ENCODE measurements at places on chromosomes 6 and 20.

DNA sequence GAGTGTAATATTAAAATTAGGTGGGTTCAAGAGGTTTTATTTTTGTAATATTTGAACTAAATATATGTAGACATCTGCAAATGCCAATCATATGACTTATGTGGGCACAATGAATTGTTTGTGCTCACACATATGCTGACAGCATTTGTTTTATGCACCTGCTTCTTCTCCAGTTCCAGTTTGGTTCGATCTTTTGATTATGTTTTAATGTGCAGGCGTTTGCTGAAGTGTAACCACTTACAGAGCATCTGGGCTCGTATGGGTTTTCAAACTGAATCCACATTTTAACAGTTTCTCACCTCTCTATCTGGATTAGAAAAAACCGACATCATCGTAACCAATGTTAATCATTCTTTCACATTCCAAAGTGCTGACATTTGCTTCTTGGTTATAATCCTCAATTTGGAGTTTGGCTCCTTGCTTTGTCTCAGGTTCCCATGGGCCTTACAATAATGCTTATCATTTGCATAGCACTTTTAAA is 129.1 kb upstream of the SPACA1 start:
- DNase-seq = no peak

DNA sequence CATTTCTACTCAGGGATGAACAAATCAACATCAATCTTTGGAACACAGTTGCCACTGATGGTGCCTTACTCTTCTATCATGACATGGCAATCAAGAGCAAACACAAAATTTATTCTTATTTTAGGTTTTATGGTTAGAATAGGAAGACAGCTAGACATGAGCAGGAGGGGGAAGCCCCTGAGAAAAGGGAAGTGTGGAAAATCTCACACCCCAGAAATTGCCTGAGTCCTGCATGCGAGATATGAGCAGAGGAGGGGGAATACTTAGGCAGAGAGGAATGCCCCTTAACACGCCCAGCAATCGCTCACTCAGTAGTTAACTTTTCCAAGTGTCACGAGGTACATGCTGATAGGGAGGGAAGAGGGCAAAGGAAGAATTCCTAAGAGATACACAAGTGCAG is 79.3 kb downstream of the PLG start:
- DNase-seq = no peak

DNA sequence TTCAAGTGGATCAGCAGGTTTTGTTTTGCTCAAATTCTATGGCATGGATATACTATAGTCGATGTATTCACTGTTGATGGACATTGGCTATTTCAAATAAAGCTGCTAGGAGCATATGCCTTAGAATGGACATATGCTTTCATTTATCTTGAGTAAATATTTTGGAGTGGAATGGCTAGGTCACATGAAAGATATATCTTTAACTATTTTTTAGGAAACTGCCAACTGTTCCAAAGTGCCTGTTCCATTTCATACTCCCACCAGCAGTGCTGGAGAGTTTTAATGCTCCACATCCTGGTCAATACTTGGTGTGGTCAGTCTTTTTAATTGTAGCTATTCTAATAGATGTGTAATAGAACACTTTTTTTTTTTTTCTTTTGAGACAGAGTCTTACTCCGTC is 81.1 kb upstream of the PIM1 start:
- no peak for DNase-seq

GRCh38 chr20:24456398-24456781 is 13.0 kb upstream of the SYNDIG1 start:
- no peak for DNase-seq

DNA sequence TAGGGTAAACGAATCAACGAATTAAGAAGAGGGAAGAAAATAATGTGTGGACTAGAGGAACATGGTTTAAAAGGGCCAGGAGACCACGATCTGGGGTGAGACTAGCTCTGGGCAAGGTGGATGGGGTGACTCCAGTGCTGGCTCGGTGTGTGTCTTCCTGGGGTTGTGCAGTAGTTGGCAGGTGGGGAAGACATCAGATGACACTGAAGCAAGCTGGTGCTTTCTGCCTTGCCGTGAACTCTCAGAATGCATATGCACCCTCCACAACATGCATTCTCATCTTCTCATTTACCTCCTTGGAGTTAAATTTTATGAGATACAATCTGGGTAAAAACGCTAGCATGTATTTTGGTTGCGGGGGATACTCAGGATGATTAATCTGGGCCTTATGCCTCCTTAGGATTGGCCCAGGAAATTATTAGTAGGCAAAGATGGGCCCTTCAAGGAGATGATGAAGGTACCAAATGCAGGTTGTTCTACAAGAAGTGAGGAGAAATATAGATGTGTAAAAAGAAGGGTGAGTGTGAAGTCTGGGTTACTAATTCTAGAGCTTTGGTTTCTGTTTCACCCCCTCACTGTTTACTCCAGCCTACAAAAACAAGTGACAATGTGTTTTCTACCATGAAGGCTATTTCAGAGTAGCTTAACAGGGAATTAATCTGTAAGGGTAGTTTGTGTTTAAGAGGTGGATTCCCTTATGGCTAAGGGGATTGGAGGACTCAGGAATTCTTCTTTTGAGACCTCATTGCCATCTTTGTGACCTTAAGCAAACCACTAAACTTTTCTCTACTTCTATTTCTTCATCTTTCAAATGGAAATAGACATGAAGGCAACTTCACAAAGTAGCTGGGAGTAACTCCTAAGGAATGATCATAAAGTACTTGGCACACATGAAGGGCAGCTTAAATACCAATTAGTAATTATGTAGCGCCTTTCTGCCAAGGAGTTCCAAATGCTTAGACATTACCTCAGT is 71.0 kb upstream of the SUPT3H start:
- DNase-seq = no peak

DNA sequence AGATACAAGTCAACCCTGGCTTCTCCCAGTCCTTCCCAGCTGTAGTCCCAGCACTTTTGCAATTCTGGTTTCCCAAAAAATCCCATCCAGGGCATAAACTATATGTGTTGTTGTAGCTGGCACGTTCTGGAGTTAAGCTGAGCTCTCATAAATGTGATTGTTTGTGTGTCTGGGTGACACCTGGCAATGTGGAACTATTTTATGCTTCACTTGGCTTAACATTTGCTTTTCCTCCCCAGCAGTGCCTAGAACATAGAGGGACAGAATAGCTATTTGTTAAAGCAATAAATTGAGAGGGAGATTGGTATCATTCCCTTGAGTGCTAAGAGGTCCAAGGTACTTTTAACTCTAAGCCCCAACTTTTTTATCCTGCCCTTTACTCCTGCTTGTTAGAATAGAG is 575.9 kb upstream of the NOX3 start:
- no peak for DNase-seq

GRCh38 chr6:122647765-122648164 is 37.6 kb downstream of the PKIB start:
- DNase-seq = no peak

DNA sequence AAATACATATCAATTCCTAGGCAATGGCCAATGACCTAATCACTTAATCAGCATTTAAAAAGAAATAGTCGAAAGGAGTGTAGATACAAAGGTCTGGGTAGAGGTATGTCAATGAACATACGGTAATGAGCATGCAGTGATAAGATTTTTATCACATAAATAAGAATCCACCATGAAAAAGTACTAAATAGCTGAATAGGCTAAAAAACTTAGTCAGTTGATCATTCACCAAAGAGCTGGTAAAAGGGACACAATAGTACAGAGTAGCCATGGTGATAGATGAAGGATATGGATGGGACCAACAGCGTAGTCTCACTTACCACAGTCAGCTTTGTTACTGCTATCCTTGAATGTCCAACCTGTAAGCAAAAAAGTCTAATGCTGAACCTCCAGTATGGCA is 1018.6 kb upstream of the EYS start:
- no peak for DNase-seq

DNA sequence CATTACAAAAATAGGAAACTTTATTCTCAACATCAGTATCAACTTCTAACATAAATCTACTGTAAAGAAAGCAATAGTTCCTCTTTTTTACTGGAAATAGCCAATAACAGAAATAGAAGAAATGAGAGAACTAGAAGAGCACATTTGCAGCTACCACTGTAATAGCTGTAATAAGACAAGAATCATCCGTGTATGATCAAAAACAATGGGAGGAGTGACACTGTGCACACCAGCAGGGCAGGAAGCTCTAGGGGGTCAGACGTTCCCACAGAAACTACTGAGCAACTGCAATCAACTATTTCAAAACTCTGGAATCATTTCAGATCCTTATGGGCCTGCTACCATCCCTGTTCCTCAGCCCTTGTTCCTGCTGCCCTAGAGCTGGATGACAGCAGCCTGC is 43.7 kb downstream of the NINL start:
- no peak for DNase-seq

DNA sequence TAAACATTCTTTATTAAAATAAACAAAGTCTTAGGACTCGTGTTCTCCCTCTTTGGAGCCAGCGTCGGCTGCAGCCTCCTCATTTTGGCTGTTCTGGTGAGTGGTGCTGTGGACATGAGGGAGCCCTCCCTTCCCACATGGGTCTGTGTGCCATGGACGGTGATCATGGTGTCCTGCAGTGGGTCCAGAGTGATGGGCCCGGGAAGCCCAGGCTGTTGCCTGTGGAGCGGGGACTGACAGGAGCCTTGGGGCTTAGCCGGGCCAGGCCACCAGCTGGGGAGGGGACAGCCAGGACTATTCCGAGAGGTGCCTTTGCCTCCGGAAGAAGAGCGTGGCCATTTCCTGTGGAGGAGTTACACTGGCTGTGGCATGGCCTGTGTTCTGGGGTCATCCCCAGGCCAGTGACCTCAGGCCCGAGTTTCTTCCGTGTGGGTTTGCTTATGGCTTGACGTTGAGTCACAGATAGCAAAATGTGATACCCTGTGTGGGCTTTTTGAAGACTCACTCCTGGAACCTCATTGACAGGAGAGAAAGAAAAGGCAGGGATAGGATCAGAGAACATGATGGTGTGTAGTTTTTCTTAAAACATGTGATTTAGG is 153.4 kb downstream of the DTNBP1 start:
- DNase-seq = no peak

DNA sequence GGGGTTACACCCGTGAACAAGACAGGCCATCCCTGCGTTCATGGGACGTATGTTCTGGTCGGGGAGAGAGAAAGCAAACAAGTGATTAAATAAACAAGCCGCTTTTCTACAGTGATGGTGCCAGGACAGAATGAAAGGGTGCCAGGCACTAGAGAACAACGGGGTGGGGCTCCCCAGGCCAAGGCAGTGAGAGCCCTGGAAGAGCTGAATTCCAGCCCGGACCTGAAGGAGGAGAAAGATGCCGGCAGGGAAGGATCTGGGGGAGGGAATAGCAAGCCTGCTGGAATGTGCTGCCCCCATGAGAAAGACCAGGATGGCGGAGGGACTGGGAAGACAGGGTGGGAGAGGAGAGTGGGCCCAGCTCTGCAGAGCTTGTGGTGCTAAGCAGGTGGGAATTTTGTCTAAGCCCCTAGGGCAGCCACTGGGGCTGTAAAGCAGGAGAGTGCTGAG is 7.5 kb downstream of the SNAI1 start:
- DNase-seq = no peak

DNA sequence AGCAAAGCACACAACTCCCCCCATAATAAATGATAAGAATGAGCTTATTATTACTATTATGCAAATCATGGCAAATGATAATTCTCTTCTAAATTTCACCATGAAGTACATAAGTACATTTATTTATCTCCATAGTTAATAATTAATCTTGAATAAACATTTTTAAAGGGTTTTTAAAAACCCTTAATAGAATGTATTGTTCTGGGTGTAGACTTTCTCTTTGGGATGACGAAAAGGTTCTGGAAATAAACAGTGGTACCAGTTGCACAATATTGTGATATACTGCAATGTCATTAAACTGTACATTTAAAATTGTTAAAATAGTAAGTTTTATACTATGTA is 18.0 kb downstream of the DST start:
- DNase-seq = no peak

DNA sequence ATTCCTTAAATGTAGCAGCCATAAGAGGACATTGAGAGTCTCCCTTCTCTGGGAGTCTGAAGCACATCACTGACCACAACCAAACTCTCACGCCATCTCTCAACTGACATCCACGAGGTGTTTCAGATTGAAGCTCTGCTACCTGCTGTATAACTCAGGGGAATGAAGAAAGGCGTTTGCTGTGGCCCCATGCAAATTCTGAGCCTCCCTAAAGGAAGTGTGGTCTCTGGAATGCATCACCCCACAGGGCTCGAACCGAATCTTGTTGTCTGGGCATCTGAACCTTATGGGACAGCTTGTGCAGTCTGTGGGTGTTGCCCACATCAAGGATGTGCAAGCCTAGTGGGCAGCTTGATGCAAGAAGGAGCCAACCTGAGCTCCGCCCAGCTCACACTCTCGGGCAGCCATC is 10.9 kb downstream of the PMEPA1 start:
- DNase-seq = no peak

DNA sequence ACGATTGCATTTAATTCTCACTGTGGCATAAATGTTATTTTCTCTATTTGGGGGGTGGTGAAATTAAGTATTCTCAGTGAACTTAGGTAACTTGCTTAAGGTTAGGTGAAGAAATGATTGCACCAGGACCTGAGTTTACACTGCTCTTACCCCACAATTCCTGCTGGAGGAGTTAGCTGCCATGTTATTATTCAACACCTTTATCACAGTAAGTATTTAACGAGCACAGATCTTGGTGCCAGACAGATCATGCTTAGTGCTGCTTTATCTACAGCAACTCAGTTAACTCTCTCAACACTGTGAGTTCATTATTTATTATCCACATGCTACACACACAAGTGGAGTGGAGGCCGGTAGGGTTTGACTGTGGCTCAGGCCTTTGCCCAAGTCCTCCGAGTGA is 249.7 kb downstream of the TMEM242 start:
- no peak for DNase-seq

DNA sequence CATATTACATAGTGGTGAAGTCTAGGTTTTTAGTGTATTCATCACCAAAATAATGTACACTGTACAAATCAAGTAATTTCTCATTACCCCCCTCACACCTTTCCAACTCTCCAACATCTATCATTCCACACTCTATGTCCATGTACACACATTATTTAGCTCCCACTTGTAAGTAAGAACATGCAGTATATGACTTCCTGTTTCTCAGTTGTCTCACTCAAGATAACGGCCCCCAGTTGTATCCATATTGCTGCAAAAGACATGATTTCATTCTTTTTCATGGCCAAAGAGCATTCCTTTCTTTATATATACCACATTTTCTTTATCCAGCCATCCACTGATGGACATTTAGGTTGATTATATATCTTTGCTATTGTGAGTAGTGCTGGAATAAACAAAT is 86.0 kb downstream of the UBE3D start:
- no peak for DNase-seq

DNA sequence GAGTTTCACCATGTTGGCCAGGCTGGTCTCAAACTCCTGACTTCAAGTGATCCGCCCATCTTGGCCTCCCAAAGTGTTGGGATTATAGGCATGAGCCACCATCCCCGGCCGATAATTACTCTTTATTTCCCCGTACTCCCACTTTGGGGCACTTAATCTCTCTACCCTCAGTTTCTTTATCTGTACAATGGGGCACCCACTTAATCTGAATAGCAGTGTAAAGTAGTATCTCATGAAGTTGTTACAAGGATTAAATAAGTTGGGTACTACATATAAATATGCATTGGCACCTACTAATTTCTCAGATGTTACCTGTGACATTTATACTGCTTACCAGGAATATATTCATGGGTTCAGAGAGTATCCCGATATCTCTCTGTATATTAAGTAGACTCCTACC is 15.2 kb downstream of the GINM1 start:
- no peak for DNase-seq

- no peak for DNase-seq
These were observed 171.9 kb upstream of the PMEPA1 start for GRCh38 chr20:57881466-57882385.

GRCh38 chr6:107121964-107122495 is 6.7 kb upstream of the BEND3 start:
- DNase-seq = no peak

Measured in heart left ventricle (tissue), 16 donors.